ENCODE measurements at places on chromosomes 7 and 10. TPM values are rescaled to one million over a fixed set of nuclear protein-coding genes. Genes with fewer than 3 reads are reported as not detected.

MSMB gene
- polyA plus RNA-seq, result not detected

SLC26A5 gene
- not detected for polyA plus RNA-seq

FAM20C gene
- not detected for polyA plus RNA-seq

DNA sequence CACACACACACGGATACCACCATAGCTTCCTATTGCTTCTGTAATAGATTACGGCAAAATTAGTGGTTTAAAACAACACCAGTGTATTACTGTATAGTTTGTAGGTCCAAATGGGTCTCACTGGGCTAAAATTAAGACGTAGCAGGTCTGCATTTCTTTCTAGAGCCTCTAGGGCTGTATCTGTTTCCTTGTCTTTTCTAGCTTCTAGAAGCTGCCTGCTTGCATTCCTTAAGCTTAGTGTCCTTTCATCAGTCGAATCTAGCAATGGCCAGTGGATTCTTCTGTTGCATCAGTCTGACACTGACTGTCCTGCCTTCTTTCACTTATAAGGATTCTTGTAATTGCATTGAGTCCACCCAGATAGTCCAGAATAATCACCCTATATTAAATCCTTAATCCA is 882.3 kb downstream of the PCDH15 start:
- H3K27ac ChIP-seq, result no peak overlapping the region
- H3K27me3 ChIP-seq, result no peaks in the 10 kb centered on the region
- DNase-seq, result no peak
- no peak overlapping the region for H3K4me3 ChIP-seq
- no peaks in the 10 kb centered on the region for H3K36me3 ChIP-seq

GRCh38 chr7:92723205-92723604 is 113.2 kb downstream of the CDK6 start:
- no peak for DNase-seq
- H3K4me3 ChIP-seq, result no peak overlapping the region
- peaks cover 14% of the 10 kb centered on the region for H3K4me1 ChIP-seq
- no peaks in the 10 kb centered on the region for H3K27me3 ChIP-seq
- no peak overlapping the region for H3K27ac ChIP-seq

GRCh38 chr10:88687853-88688467 is 18.1 kb upstream of the LIPK start:
- no peaks in the 10 kb centered on the region for H3K4me1 ChIP-seq
- H3K4me3 ChIP-seq, result no peak overlapping the region
- no peak overlapping the region for H3K27ac ChIP-seq
- DNase-seq, result no peak
- no peaks in the 10 kb centered on the region for H3K36me3 ChIP-seq

DNA sequence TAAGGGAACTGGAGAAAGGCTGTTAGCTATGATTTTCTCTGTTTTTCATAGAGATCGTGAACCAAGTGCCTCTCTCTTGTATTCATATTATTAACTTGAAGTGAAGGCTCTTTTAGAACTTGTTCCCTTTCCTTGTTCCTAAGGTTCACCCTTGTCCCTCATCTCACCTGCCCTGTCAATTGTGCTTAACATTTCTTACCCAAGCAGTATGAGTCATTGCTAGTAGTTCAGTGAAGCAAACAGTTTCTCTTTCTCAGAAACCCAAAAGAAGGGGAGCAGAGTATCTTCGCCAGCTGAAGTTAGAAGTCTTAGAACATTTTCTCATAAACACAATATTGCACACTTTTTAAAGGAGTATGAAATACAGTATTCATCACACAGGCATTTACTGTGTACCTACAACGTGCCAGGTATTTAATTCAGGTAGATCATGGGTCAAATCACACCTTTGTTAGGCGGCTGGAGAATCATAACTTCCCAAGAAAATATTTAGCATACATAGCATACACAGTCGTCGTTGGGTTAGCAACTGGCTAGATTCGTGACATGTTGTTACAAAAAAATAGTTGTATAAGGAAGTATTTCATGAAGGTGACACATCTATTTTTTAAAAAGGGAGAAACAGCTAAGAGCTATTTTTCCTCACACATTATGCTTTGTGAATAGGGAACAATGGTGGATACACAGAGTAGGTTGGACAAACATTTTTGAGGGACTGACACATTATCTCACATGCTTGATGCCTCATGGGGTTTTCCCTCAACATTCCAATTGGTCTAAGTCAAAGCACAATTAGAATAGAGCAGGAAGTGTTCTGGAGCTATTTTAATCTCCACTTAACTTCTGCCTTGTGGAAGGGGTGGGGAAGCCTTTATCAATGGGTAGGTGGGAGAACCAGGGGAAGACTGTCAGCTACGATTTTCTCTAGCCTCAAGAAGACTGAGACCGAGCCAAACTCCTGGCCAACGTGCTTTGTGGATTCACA is 13.2 kb downstream of the HDAC9 start:
- DNase-seq, result no peak
- H3K36me3 ChIP-seq, result no peaks in the 10 kb centered on the region
- H3K4me1 ChIP-seq, result no peaks in the 10 kb centered on the region
- H3K4me3 ChIP-seq, result no peak overlapping the region

DNA sequence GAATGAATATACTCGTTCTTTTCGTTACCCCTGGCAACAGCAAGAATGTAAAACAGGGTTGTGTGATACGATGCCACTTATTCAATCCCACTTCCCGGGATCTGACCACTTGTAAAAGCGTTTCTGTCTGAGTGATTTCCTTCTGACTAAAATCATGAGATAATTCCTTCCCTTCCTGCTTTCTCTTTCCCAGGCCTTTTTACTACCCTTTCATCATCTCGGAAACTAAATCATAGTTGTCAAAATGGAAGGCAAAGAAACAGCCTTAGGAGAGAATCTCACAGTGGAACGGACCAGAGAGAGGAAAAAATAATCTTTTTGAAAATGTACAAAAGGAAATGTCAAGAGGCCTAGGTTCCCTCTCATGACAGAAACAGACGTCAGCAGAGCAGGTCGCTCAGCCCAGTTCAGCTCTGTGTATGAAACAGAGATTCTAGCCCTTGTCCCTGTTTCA is 29.8 kb downstream of the DIP2C start:
- no peak overlapping the region for H3K4me3 ChIP-seq
- no peaks in the 10 kb centered on the region for H3K4me1 ChIP-seq
- H3K27ac ChIP-seq, result no peak overlapping the region
- no peaks in the 10 kb centered on the region for H3K36me3 ChIP-seq
- no peak for DNase-seq

GRCh38 chr10:96441322-96441885 is 72.3 kb downstream of the TLL2 start:
- H3K27ac ChIP-seq, result no peak overlapping the region
- no peaks in the 10 kb centered on the region for H3K36me3 ChIP-seq
- no peaks in the 10 kb centered on the region for H3K27me3 ChIP-seq
- H3K4me1 ChIP-seq, result no peaks in the 10 kb centered on the region
- no peak for DNase-seq

DNA sequence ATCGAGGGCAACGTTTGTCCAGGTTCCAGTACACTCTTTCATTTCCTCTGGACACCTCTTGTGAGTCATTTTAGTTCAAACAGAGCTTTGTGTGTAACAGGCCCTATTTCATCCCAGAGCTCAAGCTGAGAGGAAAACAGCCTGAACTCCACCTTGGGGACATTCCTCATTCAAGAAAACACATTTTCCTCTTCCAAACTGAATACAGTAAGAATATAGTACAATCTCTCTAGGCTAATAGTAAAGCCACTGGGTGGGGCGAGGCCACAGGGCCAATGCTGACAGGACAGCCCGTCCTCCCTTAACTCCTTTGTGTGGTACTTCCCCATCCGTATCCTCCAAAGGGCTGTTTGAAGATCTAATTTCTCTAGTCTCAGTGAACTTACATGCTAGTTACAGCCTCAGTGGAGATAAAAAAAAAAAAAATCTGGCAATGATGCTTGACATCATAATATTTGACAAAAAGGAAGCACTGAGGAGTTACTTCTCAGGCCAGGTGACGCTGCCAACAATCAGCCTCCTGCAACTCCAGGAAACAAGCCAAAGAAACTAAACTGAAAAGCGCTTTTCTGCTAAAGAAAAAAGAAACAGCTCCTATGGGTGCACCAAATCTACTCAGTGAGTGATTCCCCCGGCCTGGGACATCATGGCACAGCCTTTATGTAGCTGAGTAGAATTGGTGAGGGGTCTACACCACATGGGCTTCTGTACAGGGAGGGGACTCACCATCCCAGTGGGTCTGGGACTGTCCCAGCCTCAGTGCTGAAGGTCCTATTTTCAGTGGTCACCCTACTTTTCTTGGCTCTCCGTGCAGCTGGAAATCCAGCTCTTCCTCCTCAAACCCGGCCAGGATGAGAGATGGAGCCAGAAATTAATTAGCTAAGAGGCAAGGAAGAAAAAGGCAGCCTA is 238.2 kb upstream of the NEBL start:
- H3K36me3 ChIP-seq, result no peaks in the 10 kb centered on the region
- no peak overlapping the region for H3K27ac ChIP-seq
- H3K4me3 ChIP-seq, result no peak overlapping the region
- no peak for DNase-seq
- H3K27me3 ChIP-seq, result no peaks in the 10 kb centered on the region
- no peaks in the 10 kb centered on the region for H3K4me1 ChIP-seq

DNA sequence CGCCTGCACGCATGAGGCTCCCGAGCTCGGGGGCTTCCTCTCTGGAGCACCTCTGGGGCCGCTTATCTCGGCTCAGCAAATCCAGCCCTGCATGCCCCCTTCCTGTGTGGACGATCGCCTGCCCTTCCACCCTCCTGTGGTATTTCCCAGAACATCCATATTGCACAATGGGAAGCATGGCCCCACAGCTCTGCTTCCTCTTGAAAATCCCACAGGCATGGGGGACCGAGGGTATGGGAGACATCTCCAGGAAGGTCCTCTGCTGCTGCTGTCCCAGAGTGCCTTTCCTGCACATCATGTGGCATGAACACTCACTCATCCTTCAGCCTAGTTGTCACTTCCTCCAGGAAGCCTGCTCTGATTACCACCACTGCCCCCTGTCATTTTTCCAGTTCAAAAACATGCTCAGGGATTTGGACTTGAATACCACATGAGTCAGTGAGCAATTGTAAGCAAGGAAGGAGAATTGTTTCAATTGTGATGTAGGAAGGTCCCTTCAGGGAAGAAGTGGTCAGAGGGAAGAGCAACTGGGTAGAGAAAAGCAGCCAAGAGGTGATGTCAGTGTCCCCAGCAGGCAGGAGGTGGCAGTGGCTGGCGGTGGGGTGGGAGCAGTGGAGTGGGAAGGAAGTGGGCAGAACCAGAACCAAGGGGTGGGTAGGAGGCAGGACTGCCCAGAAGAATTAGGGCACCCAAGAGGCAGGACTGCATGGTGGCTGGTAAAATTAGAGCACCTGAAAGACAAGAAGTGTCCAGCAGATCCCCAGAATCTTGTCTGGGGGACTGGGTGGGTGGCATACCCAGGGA is 67.5 kb upstream of the ZMIZ1 start:
- H3K27ac ChIP-seq, result no peak overlapping the region
- H3K36me3 ChIP-seq, result no peaks in the 10 kb centered on the region
- no peak overlapping the region for H3K4me3 ChIP-seq
- H3K4me1 ChIP-seq, result no peaks in the 10 kb centered on the region
- no peaks in the 10 kb centered on the region for H3K27me3 ChIP-seq

DNA sequence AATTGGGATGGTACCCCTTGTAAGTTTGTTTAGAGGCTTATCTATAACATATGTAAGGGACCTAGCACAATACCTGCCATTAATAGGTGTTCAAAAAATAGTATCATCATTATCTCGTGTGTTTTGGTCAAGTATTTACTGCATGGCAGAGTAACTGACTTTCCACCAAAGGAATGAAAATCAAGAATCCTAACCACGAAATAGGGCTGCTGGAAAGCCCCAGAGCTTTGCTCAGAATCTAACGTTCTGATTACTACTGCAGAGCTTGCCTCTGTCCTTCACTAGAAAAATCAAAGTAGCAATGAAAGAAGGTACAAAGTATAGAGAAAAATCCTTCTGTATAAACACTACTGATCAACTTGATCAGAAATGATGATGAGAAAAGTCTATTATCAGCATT is 34.9 kb downstream of the DCLRE1C start:
- no peak overlapping the region for H3K4me3 ChIP-seq
- H3K36me3 ChIP-seq, result peaks cover 43% of the 10 kb centered on the region
- H3K27me3 ChIP-seq, result no peaks in the 10 kb centered on the region
- no peak overlapping the region for H3K27ac ChIP-seq
- no peak for DNase-seq

DNA sequence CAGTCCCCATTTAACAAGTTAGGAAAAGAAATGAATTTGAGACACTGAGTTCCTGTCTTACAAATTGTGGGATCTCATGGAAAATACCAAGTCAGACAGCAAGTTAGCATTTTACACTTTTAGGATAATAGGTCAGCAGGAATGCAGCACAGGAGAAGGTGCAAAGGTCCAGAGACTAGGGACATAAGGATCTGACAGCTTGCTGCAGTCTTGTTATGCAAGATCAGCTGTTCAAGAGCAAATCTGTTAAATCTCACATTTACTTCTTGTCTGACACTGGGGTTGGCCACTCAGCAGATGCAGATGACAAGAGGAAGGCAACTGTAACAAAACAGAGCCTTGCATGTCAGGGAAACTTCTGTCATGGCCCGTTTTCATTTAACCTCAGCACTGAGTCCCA is 239.6 kb downstream of the PHF14 start:
- no peak for DNase-seq
- H3K4me1 ChIP-seq, result no peaks in the 10 kb centered on the region
- no peaks in the 10 kb centered on the region for H3K36me3 ChIP-seq
- H3K4me3 ChIP-seq, result no peak overlapping the region
- H3K27ac ChIP-seq, result no peak overlapping the region
- no peaks in the 10 kb centered on the region for H3K27me3 ChIP-seq

- DNase-seq, result no peak
Observed at GRCh38 chr7:29893351-29893965, 87.2 kb downstream of the WIPF3 start.

- no peaks in the 10 kb centered on the region for H3K27me3 ChIP-seq
- no peak for DNase-seq
- no peaks in the 10 kb centered on the region for H3K36me3 ChIP-seq
Observed at GRCh38 chr7:155571581-155572345, 25.4 kb upstream of the CNPY1 start.

DNA sequence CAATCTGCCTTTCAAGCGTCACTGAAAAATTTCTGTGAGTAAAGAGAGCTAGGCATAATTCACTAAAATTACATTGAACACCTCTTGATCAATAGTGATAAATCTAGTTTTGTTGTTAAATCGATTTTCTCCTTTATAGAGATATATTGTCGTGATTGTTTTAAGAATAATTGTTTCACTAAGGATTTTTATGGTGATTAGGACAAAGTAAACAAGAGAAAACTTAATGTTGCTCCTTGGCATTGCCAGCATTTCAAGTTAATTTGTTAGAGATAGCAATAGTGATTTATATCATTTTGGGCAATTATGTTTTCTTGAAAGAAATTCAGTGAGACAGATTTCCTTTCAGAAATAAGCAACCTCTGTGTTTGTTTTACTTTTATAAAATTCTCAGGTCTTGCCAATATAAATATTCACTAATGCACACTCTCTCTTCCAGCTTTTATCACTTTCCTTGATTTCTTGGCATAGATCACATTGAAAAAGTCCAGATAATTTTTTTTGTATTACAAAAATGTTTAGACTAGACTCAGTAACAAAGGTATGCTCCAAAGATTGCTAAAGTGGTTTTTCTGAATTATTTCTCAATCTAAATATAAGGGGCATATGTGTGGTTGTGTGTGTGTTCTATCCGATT is 538.7 kb downstream of the TFEC start:
- H3K27ac ChIP-seq, result no peak overlapping the region
- no peaks in the 10 kb centered on the region for H3K36me3 ChIP-seq
- no peaks in the 10 kb centered on the region for H3K27me3 ChIP-seq
- no peaks in the 10 kb centered on the region for H3K4me1 ChIP-seq

Measured in naive thymus-derived CD4-positive, alpha-beta T cell (primary cell).